ENCODE measurements at places on chromosomes 5 and 9.

DNA sequence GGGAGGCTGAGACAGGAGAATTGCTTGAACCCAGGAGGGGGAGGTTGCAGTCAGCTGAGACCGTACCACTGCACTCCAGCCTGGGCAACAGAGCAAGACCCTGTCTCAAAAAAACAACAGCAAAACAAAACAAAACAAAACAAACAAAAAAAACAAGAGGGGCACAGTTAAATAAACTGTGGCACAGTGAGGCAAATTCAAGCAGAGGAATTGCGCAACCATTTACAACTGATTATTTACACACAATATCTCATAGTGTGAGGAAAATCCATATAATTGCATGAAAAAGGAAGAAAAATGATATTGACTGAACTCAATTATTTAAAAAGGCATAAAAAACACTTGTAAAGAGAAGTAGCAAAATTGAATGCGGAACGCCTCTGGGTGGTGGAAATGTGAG, 161.5 kb downstream of the CRB2 start:
- DNase-seq = no peak

DNA sequence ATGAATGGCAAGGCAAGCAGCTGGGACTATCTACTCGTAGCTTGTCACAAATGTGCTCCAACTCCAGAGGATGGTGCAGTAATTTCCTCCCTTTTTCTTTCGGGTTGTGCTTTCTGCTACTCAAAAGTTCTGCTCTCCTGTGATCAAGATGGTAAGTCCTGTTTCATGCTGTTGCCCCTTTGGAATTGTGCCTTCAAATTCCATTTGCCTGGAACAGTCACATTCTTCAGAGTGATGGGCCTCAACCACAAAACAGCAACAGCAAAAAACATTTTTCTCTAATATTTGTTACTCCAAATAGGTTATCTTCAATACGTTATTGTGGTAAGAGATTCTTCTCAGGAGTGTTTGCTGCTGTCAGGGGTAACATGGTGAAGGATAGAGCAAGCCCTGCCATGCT, 209.3 kb downstream of the PALM2AKAP2 start:
- DNase-seq = no peak

- DNase-seq = peak; percentile 20
These were observed 2.1 kb downstream of the NR4A3 start for GRCh38 chr9:99823681-99824377.

- DNase-seq = no peak
These were observed 7.1 kb downstream of the RXRA start for GRCh38 chr9:134333234-134333873.

GRCh38 chr5:157575381-157576020, at the start of gene ADAM19:
TSS of gene ADAM19 (minus strand) at chr5:157575775. CDS start at chr5:157575696, 79 bp downstream.
- no peak for DNase-seq

- DNase-seq = no peak
These were observed 34.9 kb downstream of the BARX1 start for GRCh38 chr9:93920131-93920800.

- no peak for DNase-seq
These were observed 43.1 kb downstream of the BASP1 start for GRCh38 chr5:17260549-17260948.

DNA sequence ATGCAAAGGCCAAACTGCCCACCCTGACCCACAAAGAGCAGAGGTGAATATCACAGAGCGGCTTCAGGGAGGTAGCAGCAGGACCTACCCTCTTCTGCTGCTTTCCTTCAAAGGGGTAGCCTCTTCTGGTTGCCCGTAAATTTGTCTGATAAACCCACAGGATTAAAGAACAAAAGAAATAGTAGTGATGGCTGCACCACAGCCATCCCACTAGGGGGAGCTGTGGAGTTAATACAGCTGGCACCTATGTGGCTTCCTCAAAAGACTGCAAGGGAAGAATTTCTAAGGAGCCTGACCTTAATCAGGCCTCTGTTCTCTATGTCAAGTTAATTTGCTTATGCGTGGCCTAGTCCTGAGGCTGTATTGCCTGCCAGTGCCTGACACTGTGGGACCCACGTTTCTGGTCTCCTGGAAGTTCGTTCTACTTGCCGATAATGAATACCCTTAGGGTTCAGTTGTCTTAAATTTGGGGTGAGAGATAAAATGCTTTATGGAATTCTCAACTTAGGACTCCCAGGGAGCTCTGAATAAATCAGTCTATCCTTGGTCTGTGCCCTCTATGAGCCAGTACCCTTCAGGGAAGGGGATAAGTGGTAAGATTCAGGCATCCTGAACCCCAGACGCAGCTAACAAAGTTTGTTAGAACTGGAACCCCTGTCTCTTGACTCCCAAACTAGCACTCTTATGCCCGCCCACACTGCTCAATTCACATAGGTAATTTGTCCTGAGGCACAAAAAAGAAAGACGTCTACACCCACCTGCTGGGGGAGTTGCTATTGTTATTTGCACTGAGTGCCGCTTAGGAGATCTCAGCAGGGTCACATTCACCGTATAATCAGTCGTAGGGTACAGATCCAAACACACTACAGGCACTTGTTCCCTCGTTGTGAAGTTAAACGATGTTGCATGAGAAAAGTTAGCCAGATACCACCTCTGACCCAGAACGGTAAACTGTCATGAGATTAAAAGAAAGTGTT, 77.1 kb downstream of the SUSD1 start:
- peak; percentile 85 for DNase-seq

- DNase-seq = peak; percentile 90
These were observed 4.6 kb downstream of the ZNF367 start for GRCh38 chr9:96413302-96414221.

- DNase-seq = no peak
These were observed 11.1 kb upstream of the SHOC1 start for GRCh38 chr9:111805830-111806241.

DNA sequence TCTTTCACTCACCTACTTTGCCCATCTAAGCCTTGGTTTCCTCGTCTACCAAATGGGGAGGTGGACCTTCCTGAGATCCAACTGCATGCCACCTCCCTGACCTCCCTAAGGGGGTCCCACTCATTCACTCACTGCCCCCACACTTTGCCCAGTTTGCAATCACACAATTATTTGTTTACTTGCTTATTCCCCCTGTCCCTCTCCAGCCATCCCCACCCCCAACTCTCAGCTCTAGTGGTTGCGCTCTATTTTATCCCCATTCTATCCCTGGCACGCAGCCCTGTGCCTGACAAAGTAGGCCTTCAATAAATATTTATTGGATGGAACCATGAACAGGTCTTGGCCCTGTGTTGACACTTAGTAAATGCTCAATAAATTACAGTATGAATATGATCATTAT, 130.8 kb upstream of the LARP1 start:
- DNase-seq = no peak

GRCh38 chr5:150245111-150245789, 44.3 kb downstream of the CAMK2A start:
- no peak for DNase-seq

- no peak for DNase-seq
These were observed 120.2 kb downstream of the PSD2 start for GRCh38 chr5:139915834-139916233.

DNA sequence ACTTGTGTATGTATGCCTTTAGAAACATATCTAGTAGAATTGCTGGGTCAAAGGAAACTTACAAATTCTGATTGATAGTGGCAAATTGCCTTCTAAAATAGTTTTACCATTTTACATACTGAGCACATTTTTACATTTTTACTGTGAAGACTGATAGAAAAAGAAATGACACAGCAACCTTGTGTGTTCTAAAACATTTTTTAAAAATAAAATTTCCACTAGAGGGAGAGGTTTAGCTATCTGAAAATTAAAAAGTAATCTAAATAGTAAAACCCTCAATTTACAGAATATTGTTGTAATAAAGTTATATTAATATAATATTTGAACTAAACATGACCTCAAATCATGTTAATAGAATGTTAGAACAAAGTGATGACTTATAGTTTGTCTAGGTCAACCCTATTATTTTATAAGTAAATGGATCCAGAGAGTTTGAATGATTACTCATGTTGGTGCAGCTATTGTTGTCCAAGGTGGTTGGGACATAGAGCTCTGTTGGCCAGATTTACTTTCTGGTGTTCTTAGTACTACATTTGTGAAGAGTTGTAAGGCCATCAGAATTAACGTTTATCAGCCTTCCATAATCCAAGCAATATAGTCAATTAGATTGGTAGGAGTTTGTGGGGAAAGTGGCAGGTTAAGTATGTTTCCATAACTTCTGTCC, 17.2 kb downstream of the CENPP start:
- DNase-seq = no peak

All from KBM-7 (cell line).